ENCODE measurements at places on chromosomes 5 and 9.

DNA sequence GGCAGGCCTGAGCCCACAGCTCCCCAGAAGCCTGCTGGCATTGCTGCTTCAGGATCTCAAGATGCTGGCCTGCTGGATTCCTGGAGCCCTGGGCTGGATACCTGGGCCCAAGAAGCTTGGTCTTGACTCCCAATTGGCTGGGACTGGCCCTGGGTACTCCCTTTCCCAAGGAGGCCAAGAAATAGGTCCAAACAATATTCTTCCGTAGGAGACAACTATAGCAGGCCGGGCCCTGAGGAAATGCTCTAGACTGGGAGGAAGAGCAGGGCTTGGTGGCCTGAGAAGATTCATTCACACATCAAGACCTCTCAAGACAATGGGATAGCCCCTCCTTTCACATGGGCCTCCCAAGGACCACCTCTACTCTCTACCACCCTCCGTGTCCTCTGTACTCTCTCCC, 7.9 kb downstream of the CSF2 start:
- DNase-seq = no peak

DNA sequence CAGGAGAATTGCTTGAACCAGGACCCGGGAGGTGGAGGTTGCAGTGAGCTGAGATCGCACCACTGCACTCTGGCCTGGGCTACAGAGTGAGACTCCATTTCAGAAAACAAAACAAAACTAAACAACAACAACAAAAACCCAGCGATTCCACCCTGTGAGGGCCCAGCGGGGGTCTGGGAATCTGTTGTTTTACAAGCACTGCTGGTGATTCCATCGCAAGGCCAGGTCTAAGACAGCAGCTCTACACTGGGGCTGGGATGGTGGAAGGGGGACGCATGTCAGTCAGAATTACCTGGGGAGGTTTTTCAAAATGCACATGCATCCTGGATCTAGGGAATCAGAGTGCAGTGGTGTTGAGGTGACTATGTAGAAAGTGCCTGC, 90.9 kb downstream of the ANKRD55 start:
- DNase-seq = no peak

- DNase-seq = no peak
These were observed 1.6 kb upstream of the PHYKPL start for GRCh38 chr5:178234121-178234749.

- peak; percentile 87 for DNase-seq
These were observed at the start of gene RFESD for GRCh38 chr5:95646569-95647431. Gene RFESD, plus strand, starts transcription at chr5:95646777. Its CDS starts 5,495 bp downstream, at chr5:95652272.

- DNase-seq = no peak
These were observed 383.3 kb upstream of the PRR16 start for GRCh38 chr5:120080781-120081180.

DNA sequence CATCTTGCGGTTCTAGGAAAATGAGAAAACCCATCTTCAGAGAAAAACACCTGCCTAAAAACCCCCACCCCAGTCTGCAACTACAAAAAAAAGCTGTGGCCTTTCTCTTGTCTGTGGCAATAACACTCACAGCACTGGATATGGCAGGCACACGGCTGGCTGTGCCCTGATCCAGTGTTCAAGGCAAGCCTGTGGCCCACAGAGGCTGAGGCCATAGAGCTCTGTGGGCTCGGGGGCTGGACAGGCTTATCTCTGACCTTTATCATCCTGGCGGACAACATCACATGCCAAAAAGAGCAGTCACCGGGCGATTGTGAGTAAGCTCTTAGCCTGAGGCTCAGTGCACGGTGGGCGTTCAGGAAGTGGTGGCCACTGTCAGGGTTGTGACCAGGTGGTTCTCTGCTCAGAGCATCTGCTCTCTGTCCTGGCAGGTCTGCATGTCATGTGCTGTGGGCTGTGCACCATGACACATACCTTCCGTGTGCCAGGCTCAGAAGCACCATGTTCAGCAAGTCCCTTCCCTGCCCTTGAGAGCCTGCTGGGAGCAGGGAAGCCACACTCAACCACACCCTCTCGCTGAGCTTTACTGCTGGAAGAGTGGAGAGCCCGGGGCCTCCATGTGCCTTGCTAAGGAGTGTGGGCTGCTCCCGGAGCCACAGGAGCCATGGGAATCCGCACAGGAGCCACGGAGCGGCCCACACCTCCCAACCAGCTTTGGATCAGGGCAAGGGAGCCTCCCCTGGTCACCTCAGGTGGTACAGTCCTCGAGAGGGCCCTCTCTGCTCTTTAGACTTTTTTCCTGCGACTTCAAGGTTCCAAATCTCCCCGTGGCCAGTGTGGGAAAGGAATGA, 34.6 kb upstream of the WDR38 start:
- DNase-seq = no peak

DNA sequence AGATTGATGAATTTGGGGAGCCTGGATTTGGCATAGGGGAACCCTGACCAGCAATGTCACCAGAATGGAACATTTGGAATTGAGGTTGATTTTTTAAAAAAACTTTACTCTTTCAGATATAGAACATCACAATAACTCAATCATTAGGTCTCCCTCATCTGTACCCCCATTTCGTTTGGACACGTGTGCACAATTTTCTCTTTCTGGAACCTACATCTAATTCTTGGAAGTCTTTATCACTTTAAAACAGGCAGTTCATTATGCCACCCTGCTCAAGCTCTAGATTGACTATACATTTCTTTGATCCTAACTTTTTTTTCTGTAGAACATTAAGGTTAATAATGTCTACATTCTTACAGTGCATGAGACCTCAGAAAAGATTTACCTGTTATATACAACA, 3.7 kb upstream of the SSBP2 start:
- no peak for DNase-seq

DNA sequence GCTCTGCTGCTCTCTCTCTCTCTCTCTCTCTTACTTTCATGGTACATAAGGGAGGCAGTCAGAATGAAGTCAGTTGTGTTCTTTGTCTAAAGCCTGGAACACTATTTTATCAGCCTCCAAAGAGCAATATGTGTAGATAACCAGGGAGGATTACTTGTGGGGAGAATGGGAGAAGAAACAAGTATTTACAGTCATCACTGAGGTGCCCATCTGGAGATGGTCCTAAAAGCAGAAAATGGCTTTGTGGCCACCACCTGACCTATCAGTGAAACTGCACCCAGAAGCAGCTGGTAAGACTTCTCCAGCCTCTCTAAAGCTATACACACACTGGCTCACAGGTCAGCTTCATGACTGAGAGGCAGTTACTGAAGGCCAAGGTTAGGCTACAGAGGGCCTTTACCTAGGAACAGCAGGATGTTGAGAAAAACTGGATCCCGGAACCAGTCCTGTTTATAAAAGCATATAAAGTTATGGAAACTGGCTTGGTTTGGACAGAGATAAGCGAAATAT, 75.1 kb downstream of the MRPS27 start:
- DNase-seq = no peak

GRCh38 chr5:40853632-40854192, 12.5 kb downstream of the CARD6 start:
- DNase-seq = no peak

GRCh38 chr5:66840511-66841013, 244.4 kb downstream of the MAST4 start:
- DNase-seq = no peak

DNA sequence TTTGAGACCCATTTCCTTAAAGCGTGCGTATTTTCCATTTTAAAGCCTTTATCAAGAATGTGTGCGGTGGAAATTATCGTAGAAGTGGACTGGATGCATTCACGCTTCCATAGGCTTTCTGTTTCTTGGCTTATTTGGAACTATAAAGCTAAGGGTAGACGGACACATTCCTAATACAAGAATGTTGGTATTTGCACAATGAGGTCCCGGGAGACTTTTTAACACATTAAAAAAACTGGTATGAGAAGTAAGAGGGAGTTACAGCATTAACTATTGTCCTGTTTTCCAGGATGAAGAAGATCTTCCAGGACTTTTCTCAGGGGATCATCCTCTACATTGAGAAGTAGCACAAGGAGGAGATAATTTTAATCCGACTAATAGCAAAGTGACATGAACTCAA, 653.0 kb downstream of the MTRR start:
- DNase-seq = no peak

DNA sequence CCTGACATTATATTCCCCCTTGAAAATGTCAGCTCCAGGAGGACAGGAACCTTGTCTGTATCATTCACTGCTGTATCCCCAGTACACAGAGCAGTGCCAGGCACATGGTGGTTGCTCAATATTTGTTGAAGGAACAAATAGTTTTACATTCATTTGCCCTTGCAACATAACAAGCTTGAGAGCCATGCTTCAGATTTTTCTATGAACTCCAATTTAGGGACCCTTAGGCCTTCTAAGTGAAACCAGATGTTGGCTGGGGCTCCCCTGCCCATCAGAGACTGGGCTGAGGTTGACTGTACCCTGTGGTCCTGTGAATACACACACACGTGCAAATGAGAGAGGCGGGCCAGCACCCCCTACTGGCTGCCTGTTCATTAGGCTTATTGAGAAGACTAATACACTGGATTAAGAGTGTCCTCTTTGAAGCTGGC, 214.9 kb upstream of the WWC1 start:
- DNase-seq = no peak

GRCh38 chr5:103031607-103032006, 88.3 kb downstream of the GIN1 start:
- DNase-seq = no peak

- no peak for DNase-seq
These were observed 39.7 kb upstream of the BASP1 start for GRCh38 chr5:17177501-17178372.

DNA sequence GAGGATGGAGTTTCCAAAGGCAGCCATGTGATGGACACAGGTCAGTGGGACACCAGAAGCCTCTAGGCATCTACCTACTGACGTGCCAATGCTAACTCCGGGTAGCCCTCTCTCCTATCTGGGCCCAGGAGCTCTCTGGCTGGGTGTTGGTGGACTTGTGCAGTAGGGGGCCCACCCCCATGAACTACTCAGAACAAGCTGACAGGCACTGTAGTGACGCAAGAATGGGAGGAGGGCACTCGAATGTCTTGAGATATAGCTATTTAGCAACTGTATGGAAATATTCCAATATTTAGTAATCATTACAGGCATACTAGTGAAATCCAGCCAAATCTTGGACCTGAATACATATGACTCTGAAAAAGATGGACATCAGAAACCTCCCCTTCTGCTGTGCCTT, 5.7 kb upstream of the DOCK2 start:
- no peak for DNase-seq

- no peak for DNase-seq
These were observed 34.5 kb downstream of the KCTD16 start for GRCh38 chr5:144205141-144205551.

DNA sequence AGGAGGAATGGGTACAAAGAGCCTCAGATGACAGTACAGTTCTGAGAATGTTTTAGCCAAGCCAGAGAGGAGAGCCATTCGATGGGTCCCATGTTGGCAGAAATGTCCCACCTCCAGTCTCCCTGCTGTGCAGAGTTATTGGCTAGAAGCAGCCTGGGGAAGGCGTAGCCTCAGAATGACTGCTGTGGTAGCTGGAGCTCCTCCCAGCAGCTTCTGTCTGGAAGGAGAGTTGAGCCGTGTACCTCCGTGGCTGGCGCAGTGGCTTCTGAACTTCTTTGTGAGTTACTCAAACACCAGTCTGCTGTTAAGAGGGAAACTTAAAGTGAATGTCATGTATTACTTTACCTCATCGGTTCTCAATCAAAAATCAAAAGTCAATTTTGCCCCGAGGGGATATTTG, 193.3 kb upstream of the SNX2 start:
- DNase-seq = no peak

DNA sequence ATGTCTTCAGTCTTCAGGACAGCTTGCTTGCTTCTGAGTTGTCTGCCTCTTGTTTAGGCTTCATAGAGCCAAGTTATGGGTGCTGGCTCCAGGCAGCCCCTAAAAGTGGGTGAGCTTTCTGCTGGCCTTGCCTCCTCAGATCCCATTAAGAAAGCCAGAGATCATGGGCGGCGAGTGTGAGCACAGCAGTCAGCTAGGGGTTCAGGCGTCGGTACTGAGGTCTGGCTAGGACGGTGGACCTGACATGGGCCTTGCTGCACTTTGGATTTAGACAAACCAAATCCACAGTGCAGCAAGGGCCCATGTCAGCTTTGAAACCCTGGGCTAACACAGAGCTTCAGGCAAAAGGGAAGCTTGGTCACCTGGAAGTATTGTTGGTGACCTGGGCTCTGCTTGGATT, 17.6 kb downstream of the PSAT1 start:
- no peak for DNase-seq

DNA sequence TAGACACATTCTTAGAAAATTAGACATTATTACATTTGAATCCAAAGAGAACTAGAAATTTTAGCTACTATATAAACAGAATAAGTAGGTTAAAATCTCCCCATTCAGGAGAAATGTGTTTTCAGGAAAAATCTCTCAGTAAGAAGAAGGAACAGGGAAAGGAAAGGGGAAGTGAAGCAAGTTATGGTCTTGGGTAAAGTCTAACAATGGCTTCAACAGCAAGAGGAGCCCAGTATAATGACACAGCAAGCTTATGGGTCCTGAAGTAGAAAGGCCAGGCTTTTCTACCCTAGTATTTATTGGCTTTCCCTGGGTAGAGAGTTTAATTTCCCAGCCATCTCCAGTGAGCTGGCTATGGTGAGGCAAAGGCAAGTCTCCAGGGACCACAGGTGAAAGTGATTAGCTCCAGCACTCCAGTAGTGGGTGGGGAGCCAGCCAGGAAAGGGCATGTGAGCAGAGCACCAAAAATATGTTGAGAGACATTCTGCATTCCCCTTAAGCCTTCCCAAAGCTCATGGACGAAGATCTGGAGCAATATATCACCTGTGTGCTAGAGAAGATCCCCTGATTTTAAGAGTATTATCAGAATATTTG, 981.7 kb downstream of the NR2F1-AS1 start:
- no peak for DNase-seq

GRCh38 chr9:35682520-35683315, 7.0 kb downstream of the TPM2 start:
- DNase-seq = no peak

DNA sequence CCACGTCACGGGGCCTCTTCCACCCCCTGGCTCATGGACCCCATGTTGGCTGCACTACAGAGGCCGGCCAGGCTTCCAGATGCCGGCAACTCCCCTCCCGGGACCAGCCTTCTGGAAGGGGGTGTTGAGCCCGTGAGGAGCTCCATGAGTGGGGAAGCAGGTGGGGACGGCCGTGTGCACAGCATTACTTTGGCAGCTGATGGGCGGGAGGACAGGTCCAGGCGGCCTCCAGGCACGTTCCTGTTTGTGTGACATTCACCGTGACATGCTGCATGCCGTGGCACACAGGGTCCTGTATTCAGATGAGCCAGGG, 29.1 kb upstream of the ABO start:
- DNase-seq = no peak

GRCh38 chr9:81848472-81848871, 79.8 kb upstream of the SPATA31D4 start:
- DNase-seq = no peak

- no peak for DNase-seq
These were observed 436.7 kb downstream of the ZSWIM6 start for GRCh38 chr5:61768692-61769281.

DNA sequence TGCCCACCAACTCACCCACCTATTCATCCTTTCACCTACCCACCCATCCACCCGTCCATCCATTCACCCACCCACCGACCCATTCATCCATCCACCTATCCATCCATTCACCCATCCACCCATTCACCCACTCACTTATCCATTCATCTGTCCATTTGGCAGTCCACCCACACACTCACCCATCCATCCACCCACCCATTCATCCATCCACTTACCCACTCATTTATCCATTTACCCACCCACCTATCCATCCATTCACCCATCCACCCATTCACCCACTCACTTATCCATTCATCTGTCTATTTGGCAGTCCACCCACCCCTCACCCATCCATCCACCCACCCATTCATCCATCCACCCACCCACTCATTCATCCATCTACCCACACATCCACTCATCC, 278.1 kb upstream of the IRX4 start:
- DNase-seq = no peak

Data from GOT3 (cell line).